ENCODE measurements at places on chromosomes 1 and 21. TPM values are rescaled to one million over a fixed set of nuclear protein-coding genes. Genes with fewer than 3 reads are reported as not detected.

- peak; percentile 31 for DNase-seq
These were observed 22.6 kb downstream of the ETNK2 start for GRCh38 chr1:204128964-204129896.

DNA sequence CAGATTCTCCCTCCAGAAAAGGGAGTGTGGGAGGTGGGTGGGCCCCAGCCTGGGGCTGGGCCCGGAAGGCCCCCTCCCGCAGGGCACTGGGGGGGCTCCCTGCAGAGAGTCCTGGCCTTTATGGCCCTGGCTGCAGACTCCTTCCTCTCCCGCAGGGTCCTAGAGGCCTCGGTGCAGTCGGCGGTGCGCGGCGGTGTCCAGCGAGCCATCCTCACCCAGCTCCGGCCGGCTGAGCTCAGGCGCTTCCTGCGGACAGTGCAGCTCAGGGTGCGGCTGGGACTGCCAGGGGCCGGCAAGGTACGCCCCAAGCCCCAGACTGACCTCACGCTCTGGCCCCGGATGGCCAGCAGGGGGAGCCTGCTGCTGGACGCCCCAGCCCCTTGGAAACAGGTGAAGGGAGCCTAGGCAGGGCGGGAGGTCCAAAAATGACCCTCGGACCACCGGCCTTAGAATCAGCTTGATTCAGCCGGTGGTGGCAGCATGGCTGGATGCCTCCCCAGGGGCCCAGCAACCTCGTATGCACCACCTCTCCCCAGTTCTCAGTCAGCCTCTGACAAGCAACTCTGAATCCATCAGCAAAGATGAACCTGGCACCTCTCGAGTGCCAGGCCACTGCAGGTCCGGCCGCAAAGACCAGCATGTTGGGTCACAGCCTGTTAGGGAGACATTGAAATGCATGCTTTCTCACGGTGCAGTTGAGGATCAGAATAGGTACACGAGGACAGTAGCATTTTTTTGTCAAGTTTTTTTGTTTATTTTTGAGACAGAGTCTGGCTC lies 20.6 kb downstream of the MTHFR start:
- DNase-seq: peak; percentile 27

DNA sequence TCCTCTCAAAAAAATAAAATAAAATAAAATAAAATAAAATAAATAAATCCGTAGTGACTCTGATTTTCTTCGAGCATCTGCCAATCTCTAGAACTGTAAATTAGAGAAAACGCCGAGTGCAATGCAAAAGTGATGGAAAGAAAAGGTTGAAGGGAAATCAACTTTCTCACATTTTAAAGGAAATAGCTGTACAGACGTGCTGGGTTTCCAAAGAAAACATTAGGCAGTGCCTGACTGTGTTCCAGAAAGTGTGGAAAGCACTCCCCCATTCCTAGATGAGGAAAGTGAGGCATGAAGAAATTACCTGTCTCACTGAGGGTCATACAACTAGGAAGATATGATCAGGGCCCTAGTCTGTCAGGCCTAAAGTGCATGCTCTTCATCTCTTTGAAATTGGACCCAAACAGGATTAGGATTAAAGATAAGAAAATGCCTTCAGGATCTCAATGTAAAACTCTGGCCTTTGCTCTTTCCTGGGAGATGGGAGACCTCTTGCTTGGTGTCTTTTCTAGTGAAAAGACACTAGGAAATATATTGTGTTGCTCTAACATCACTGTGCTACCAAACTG lies 1.8 kb upstream of the PTPN14 start:
- DNase-seq: no peak

The RGS2 gene
- 29.0 TPM for total RNA-seq

GRCh38 chr1:198699167-198700015 lies 60.6 kb downstream of the PTPRC start:
- DNase-seq: peak; percentile 64

The GJC2 gene
- total RNA-seq: 0.33 TPM

DNA sequence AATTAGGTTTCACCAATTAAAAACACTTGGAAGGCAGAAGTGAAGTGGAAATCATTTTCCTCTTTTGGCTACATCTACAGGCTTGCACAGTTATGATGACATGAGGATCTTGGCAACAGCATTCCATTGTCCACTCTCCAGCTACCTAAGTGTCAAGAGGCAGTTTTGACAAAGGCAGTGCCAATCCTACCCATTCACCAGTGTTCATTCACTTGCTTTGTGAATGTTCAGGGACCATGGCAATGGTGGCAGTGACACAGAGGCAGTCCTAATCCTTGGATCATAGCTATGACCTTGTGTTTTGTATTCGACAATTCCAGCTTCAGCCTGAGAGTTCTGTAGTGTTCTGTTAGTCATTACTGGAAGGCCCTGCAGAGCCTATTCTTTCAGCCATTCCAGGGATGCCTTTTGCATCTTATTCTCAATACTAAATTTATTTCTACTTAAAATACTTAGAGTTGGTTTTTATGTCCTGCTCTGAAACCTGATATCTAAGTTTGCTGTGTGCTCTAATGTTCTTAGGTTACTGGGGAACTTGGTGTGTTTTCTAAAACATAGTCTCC lies 36.7 kb downstream of the CRB1 start:
- DNase-seq: no peak

DNA sequence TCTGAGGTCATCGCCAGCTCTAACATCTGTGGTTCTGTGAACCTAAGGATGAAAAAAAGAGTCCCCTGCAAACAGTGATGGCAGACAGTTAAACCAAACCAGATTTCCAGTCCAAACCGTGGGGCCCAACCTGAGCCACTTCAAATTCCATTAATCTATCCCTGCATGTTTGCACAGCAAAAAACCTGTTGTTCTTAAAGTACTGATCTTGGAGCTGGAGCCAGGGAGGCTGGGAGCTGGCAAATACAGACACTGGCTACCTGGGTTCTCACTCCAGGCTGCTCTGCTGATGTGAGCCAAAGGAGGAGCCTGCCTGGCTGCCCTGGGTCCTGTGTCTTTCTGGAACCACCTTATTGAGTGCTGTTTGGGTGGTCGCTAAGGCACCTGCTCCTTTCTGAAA lies 16.4 kb downstream of the LDLRAD1 start:
- no peak for DNase-seq

GRCh38 chr1:184950227-184950626 lies 24.1 kb downstream of the NIBAN1 start:
- DNase-seq: no peak

GRCh38 chr21:44382536-44382935 lies 29.1 kb downstream of the TRPM2 start:
- no peak for DNase-seq

DNA sequence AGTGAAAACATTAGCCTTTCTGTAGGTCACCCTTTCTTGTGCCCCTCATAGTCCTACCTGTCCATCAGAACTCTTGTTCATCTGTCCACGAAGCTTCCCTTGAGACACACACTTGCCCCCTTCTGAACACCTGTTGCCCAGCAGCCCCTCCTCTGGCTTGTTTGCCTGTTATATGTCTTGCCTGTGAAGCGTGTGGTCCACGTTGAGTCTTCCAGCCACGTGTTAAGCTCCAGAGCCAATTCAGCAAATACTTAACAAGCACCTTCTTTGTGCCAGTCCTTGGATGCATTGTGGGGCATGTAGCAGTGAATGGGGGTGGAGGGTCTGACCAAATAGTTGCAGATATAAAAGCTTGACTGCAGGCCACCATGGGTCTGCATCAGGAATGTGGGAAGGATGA lies 66.6 kb downstream of the MAN1C1 start:
- DNase-seq: no peak

- peak; percentile 82 for DNase-seq
These were observed 15.0 kb upstream of the PTPN14 start for GRCh38 chr1:214566158-214567104.

- DNase-seq: no peak
These were observed 118.2 kb downstream of the RRAGC start for GRCh38 chr1:38741341-38741740.

GRCh38 chr1:30764939-30765555 lies 7.5 kb upstream of the LAPTM5 start:
- no peak for DNase-seq

GRCh38 chr1:85220756-85221201 lies 20.0 kb upstream of the SYDE2 start:
- no peak for DNase-seq

- DNase-seq: no peak
These were observed 941 bp upstream of the ROR1 start for GRCh38 chr1:63772876-63773275.

DNA sequence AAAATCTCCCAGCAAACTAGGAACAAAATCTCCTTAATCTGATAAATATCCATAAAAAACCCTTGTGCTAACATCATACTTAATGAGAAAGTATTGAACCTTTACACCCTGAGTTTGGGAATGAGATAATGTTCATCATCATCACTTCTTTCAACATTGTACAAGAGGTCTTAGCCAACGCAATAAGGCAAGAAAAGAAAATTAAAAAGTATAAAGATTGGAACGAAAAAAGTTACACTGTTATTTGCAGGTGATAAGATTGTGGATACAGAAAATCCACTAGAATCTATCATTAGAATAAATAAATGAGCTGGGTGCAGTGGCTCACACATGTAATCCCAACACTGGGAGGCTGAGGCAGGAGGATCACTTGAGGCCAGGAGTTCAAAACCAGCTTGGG lies 76.7 kb downstream of the UBR4 start:
- no peak for DNase-seq

- no peak for DNase-seq
These were observed 35.0 kb downstream of the ACP6 start for GRCh38 chr1:147635342-147635741.

DNA sequence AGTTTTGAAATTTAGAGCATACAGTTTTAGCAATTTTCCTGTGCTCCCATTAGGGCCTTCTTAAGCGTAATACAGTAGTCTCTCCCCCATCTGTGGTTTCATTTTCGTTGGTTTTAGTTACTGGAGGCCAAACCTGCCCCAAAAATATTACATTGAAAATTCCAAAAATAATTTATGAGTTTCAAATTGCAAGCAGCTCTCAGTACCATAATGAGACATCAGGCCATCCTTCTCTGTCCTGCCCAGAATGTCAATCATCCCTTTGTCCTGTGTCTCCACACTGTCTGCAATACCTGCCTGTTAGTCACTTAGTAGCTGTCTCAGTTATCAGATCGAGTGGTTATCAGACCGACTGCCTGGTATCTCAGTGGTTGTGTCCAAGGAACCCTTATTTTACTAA lies 45.4 kb downstream of the ADSS2 start:
- DNase-seq: no peak

- no peak for DNase-seq
These were observed 63.4 kb upstream of the LRP8 start for GRCh38 chr1:53391296-53391695.

- no peak for DNase-seq
These were observed 173.2 kb downstream of the SIPA1L2 start for GRCh38 chr1:232456714-232457113.

GRCh38 chr1:85554630-85555327 lies 25.8 kb upstream of the CCN1 start:
- DNase-seq: no peak

- DNase-seq: no peak
These were observed 61.2 kb upstream of the TENT5C start for GRCh38 chr1:117544509-117545109.

- DNase-seq: no peak
These were observed 50.8 kb upstream of the SSBP3 start for GRCh38 chr1:54456921-54457529.

DNA sequence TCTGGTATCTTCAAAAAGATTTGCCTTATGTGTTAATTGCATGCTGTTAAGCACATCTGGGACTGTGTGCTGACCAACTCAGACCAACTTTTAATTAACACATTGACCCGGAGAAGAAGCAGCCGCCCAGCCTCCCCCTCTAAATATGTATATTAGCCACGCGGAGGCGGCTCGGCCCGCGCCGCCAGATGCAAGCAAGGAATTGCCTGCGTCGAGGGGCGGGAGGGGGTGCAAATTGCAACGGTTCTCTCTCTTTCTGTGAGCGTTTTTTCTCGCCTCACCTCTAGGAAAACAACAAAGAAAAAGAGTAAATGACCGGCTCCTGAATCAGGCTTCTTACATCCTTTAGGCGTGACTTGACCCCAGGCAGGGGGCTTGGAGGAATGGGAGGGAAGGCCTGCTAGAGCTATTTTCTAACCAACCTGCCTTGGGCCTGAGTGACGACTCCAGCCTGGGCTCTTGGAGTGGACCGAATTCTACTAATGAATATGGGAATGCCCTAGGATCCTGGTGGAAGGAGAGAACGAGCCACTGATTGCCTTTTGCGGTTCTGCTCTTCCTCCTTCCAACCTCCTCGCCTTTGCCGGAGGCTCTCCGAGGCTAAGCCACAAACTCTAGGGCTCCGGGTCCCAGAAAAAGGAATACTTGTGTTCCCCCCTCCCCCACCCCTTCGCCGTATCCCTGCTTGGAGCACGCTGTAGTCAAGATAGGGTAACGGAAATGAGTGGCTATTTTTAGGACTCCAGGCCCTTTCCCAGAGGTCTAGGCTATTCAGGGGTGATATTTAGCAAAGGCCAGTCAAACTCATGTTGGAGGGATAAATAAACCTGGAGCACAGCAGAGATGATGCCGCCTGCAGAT lies 417.0 kb upstream of the ESRRG start:
- DNase-seq: no peak

DNA sequence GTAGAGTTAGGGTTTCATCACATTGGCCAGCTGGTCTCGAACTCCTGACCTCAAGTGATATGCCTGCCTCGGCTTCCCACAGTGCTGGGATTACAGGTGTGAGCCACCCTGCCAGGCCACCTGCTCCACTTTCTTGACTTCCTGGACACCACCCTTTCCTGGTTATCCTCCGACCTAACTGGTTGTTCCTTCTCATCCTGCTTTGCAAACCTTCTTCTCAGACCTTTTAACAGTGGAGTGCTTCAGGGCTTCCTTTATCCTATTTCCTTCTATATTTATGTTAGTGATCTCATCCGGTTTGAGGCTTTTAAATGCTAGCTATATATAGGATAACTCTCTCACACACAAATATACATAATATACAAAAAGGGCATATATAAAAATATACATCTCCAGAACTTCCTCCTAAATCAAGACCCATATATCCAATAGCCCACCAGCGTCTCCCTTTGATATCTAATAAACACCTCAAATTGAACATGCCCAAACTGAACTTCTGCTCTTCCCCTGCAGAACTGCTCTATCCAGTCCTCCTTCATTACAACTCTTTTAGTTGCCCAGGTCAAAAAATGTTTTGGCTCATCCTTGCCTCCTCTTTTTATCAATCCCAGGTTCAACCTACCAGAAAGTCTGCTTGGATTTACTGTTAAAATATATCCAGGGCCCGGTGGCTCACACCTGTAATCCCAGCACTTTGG lies 19.5 kb upstream of the UQCRHL start:
- DNase-seq: no peak

GRCh38 chr21:44949779-44950198 lies 10.0 kb downstream of the SLX9 start:
- peak; percentile 70 for DNase-seq

The GRHL3 gene
- 1.3 TPM for total RNA-seq

GRCh38 chr1:19405195-19405760 lies 80.1 kb downstream of the CAPZB start:
- no peak for DNase-seq

DNA sequence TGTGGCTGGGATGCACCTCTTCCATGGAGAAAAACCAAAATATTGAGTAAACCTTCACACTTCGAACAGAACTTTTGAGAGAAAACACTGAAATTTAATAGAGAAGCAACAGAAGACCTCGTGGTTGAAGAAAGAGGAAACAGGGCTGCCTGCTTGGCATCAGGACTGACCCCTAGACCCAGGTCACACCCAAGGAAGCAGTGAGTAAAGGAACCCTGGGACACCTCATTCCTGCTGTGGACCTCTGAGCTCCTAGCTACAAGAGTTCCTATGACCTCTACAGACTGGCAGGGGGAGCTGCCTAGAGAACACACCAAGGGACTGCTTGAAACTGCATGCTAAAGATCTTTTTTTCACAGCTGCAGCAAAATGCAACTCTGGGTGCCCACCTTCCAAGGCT lies 67.8 kb downstream of the FASLG start:
- no peak for DNase-seq
